Activated CD8-positive, alpha-beta T cell treated with anti-CD3 and anti-CD28 coated beads for 36 hours (primary cell): ENCODE measurements at places on chromosomes 16 and 17.

DNA sequence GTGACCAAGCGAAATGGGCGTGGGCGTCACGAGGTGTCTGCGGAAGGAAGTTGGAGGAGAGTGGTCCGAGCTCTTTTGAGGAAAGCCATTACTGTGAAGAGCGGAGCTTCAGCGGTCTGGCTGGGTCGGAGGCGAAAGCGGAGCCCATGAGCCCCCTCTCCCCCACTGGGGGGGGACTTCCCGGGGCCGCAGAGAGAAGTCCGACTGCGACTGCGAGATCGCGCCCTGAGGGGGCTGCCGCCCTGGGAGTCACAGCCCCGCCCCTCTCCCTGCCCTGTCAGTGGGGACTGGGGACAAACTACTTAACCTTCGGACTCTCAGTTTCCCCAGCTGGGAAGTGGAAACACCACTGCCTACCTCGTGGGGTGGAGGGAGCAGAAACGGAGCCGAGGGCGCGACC, 20.0 kb upstream of the ARL4D start:
- DNase-seq = no peak

DNA sequence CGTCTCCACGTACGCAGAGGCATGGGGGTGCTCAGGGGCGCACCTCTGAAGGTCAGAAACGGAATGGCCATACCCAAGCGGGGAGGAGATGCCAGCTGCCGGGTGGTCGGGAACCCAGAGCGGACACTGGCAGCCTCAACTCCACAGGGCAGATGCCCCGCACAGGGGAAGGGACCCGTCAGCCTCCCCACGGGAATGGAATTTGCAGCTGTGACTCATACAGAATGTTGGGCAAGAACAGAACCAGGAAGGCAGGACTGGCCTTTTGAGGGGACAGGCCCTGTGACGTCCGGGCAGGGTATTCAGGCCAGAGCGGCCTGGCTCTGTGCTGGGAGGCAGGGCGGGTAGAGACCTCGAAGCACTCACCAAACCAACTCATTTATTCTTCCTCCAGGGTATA, 7.5 kb downstream of the TK1 start:
- DNase-seq = no peak

- DNase-seq = no peak
Observed at GRCh38 chr17:54307351-54307750, 484.6 kb downstream of the KIF2B start.

GRCh38 chr16:27347930-27348685, 34.3 kb downstream of the IL4R start:
- no peak for DNase-seq

DNA sequence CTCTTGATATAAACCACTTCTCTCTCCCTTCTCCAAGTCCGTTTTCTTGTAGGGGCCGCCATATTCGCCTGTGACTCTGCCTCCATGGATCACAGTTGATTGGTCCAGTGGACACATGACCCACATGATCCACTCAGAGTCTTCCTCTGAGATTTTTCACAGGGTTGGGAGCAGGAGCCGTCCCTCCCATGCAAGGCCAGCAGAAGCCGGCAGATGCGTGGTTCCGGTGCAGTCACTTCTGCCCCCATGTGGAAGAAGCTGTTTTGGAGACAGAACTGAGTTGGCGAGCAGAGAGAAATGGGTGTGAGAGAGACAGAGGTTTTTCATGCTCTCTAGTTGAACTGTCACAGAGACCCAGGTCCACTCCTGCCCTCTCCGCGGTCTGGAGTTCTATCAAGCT, 83.3 kb downstream of the C16orf95 start:
- DNase-seq = no peak
